ENCODE measurements at places on chromosomes 6 and 20.
A peak's percentile ranks its signal among the peaks of the same experiment; 100 is the strongest.

DNA sequence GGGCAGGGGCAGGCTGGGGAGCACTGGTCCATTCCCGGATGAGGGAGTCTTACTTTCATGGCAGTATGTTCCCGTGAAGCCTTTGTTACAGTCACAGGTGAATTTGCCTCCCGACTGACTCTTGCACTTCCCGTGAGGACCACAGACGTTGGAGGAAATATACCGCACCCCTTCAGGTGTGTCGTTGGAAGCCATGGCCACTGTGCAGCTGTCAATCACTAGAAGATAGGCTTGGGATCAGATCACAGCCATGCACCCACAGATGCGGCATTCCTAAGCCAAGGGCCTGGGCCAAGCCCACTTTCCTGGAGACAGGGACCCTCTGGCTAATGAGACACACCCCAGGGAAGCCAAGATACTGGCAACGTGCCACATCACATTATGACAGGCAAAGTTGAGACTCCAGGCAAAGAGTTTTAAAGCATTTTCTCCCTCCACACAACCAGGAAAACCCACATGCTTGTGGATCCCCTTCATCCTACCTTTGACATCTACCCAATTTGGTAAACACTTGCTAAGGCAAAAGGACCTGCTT is 26.8 kb downstream of the JAG1 start:
- no peak for DNase-seq

DNA sequence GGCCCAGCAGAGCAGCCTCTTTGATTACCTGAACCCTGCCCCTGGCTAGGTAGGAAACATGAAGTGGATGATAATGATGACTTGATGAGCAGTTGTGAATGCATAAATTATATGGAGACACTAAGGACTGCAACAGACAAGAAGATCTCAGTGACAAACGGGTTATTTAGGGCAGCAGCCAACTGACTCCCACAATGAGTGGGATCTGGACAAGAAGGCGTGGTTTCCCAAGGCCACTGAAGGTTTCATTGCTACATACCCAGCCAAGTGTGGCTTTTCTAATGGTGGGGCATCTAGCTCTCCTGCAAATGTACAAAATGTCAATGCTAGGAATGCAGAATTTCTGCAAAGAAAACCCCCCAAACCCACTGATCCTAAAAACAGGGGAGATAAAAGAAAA is 29.4 kb downstream of the RING1 start:
- DNase-seq = no peak

- DNase-seq = no peak
Measured at GRCh38 chr6:132952031-132952867, 137.9 kb downstream of the RPS12 start.

GRCh38 chr6:137806914-137807682 is 60.0 kb upstream of the TNFAIP3 start:
- no peak for DNase-seq

GRCh38 chr6:104955927-104956730 is 778 bp upstream of the LIN28B start:
- no peak for DNase-seq

GRCh38 chr6:14092316-14092715 is 25.3 kb upstream of the CD83 start:
- no peak for DNase-seq

- no peak for DNase-seq
Measured at GRCh38 chr6:16493112-16493511, 254.7 kb downstream of the GMPR start.

DNA sequence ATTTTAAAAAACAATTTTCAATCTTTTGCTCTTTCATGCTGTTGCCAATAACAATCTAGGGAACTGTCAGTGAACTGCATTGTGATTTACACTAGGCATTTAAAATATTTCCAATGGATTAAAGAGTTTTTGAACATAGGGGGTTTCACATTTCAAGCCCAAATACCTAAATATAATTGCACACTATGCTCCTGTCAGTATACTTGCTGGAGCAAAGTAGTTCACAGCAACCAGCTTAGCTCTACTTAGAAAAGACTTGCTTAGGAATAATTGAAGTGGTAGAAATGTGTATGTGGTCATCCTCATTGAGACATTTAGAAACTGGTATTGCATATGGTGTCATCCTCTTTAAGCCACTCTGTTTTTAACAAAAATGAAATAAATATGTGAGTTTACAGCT is 41.7 kb upstream of the REV3L start:
- no peak for DNase-seq

- no peak for DNase-seq
Measured at GRCh38 chr20:55964790-55965189, 40.5 kb downstream of the CBLN4 start.

DNA sequence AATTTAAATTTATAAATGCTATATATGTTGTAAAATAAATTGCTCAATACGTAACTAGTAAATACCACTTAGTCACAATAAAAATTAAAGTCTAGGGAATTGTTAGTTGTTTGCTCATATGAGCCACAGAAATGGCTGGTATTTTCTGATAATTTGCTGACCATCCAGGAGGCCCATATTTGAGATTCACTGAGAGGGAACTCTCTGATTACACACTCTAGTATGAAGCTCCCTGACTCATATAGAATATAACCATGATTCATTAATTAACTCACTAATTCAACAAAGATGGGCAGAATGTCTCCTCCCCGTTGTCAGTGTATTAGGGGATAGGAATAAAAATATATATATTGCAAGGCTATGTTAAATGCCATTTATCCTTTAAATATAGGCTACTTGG is 46.6 kb upstream of the TMEM30A start:
- peak; percentile 37 for DNase-seq

- DNase-seq = no peak
Measured at GRCh38 chr6:166933396-166933795, 23.0 kb downstream of the RNASET2 start.

GRCh38 chr6:134230940-134231339 is 87.0 kb downstream of the SGK1 start:
- no peak for DNase-seq

- peak; percentile 87 for DNase-seq
Measured at GRCh38 chr6:112203577-112204349, 50.6 kb downstream of the LAMA4 start.

DNA sequence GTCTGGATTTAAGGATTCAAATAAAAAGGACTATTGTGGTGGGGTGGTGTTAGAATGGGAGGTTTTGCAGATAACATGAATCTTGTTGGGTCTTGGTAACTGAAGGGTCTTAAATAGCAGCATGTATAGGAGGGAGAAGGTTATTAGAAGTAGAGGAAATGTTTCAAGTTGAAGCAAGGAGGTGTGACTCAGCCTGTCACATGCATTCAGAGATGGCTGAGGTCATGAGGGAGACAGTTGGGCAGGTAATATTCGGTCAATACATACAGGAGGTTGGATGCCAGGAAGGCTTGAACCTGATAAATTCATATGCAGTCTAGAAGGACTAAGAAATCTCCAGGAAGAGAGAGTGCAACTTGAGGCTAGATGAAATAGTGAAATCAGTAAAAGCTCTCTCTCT is 6.1 kb downstream of the KLHL31 start:
- no peak for DNase-seq

DNA sequence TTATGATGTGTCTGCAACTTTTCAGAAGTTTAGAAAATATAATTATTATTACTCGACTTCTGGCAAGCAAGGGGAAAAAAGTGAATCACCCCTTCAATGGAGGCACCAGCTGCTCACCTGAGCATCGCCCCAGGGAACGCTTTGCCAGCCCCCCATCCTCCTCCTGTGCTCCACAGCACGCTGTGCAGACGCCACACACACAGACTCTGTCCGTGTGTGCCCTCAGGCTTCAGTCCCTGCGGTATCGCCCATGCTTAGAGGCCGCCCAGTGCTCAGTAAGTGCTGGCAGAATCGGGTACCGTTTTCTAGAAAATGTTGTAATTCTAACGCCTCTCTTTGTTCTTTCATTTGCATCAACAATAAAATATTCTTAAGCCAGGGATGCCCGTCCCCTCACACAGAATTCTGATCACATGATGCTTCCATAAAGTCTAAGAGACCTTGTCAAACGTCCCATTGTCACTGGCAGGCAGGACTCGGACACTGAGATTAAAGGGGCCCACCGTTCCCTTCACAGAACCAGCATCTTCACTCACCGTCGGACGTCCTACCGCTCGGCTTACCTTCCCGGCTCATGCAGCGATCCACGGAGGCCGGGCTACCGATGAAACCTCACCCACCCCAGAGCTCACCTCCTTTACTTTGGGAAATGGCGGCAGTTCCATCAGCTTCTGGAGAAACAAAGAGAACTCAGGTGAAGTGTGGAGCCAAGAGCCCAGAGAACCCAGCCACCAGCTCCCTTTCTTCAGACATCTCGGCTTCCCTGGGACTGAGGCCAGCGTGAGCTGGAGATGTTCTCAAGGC is 105.5 kb downstream of the DLL1 start:
- DNase-seq = no peak

- DNase-seq = no peak
Measured at GRCh38 chr6:41578217-41579087, 32.3 kb downstream of the FOXP4 start.

Data from kidney glomerular epithelial cell (primary cell).